ENCODE measurements at places on chromosomes 5 and 9.

GRCh38 chr9:94787266-94787665 lies 60.8 kb downstream of the AOPEP start:
- no peak for DNase-seq

DNA sequence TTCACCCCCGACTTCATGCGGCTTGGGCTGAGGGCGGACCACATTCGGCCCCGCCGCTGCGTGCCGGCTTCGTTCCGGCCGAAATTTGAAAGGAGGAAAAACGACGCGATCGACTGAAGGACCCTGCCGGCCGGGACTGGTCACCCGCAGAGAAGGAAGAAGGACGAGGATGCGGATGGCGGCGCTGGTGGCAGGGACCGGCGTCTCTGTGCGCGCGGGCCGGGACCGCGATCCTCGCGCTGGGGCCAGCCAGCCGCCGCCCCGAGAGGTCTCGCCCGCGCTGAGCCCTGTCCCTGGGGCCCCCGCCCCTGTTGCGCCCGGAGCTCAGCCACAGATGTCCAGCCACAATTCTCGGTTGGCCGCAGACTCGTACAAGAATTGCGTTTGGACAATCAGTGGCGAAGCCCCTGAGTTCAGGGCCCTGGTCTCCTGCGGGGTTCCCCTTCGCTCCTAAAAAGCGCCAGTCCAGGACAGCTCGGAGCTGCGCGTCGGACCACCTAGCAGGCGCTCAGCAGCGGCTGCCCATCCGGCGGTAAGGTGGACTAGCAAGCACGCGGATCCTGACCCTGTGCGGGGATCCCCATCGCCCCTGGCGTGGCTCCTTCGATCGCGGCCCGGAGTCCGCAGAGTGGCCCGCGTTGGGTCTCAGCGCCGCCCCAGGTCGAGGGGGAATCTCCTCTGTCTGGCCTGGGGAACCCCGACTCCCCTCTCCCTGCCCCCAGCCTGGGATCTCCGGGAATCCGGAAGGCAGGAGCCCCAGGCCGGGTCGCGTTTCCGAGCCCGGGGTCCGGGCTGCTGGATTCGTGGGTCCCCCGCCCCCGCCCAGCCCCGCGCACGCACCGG lies 21.3 kb downstream of the URM1 start:
- DNase-seq, result no peak

- no peak for DNase-seq
Observed at GRCh38 chr5:63456279-63456678, 506.0 kb downstream of the HTR1A start.

- DNase-seq, result no peak
Observed at GRCh38 chr9:16640649-16641048, 229.8 kb downstream of the BNC2 start.

All from stimulated activated CD8-positive, alpha-beta memory T cell treated with anti-CD3 and anti-CD28 coated beads, Interleukin-15, amount 100 ng/mL, for 24 hours (primary cell).